ENCODE measurements at places on chromosomes 12 and 14.

DNA sequence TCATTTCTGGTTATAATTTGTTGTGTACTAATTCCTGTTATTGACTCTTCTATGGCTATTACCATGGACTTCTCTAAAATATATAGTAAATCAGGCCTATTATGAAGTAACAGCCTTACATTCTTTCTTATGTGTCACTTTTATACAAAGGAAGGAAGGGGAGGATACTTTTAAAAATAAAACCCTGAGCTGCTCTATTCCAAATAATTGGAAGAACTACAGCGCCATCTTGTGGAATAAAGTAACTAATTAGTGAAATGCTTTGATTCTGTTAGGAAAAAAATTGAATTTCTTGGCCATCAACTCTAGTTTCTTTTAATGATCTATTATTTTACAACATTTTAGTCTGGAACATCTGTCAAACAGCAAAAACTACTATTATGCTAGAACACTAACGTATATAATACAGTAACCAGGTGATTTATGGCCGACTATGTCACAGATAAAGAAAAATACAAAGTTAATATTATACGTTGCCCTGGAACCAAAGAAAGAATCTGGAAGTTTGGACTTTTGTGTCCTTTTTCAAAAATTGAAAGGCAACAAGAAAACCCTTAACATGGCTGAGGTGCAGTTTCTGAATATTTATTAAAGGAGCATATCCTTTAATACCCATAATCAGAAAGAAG lies 55.0 kb upstream of the NELL2 start:
- DNase-seq = no peak

GRCh38 chr14:34363733-34364134 lies 98.3 kb downstream of the SPTSSA start:
- no peak for DNase-seq

DNA sequence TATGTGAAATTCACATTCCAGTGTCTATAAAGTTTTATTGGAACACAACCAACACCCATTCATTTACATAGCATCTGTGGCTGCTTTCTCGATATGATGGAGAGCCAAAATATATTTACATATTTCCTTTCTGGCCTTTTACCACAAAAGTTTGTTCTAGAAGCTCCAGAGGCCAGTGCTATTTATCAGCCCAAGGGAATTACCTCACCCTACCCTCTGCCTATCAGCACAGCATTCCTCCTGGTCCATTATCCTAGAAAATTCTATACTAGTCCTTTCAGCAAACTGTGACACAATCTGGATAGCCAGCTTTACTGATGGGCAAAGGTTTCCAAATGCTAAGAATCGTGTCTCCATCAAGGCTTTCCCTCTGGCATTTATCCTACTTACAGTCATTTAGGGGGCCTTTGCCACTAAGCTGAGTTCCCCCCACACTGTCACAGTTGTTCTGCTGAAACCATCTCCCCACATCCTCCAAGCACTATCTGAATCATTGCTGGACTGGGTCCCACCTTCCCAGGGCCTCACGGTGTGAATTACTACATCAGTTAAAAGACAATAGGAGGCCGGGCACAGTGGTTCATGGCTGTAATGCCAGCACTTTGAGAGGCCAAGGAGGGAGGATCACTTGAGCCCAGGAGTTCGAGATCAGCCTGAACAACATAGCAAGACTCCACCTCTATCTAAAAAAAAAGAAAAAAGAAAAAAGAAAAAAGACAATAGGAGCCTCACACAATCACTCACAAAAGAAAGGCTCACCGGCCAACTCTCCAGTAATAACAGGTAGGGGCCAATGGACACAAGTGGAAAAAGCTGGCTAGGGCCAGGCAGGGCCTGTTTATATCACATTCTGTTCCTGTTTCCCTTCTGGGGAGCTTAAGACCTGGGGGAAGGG lies 12.1 kb downstream of the SYNE3 start:
- DNase-seq = no peak

- no peak for DNase-seq
Measured at GRCh38 chr14:102898776-102899515, 23.5 kb upstream of the AMN start.

DNA sequence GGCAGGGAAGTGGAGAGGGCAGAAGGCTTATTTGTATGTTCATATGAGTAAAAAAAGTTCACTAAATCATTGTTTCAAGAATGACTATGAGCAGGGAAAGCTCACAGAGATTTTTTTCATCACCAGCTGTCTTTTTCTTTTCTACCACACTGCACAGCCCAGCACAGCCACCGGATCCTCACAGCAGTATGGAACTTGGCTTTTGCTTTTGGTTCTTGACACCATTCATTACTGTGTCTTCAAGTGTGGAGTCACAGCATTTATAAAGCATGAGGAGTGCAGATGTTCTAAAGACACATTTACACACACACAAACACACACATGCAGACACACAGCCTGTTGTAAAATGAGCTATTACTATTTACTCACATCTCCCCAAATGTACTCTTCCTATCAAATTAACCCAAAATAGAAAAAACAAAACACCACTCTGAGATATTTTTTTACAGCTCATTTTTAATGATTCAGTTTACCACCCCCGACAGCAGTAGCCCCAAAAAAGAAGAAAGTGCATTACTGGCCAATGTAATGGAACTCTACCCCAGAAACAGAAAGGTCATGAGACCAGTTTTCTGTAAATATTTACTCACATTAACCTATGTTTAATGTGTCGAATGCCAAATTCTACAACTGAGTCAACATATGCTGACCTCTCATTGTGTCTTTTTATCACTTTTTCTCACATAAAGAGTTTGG lies 60.5 kb downstream of the BTG1 start:
- no peak for DNase-seq

GRCh38 chr12:67519484-67520433 lies 128.8 kb upstream of the DYRK2 start:
- no peak for DNase-seq

DNA sequence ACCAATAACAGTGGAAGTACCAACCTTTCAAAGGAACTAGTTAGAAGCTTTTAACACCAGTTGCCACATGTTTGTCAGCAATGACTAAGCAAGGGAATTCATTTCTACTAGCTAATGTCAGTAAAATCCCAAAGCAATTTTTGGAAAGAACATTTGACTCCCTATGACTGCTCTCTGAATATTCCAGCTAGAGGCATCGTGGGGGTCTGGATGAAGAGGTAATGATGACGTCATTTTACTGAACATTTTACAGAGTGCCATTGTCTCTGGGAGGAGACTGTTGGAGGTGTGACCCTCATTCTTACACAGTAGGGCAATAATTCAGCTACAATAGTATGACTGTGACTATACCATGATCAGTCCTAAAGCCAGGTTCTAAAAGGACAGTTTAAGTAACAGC lies 204.8 kb downstream of the ITPR2 start:
- no peak for DNase-seq

- DNase-seq = no peak
Measured at GRCh38 chr14:69615496-69616407, 4.4 kb downstream of the SUSD6 start.

DNA sequence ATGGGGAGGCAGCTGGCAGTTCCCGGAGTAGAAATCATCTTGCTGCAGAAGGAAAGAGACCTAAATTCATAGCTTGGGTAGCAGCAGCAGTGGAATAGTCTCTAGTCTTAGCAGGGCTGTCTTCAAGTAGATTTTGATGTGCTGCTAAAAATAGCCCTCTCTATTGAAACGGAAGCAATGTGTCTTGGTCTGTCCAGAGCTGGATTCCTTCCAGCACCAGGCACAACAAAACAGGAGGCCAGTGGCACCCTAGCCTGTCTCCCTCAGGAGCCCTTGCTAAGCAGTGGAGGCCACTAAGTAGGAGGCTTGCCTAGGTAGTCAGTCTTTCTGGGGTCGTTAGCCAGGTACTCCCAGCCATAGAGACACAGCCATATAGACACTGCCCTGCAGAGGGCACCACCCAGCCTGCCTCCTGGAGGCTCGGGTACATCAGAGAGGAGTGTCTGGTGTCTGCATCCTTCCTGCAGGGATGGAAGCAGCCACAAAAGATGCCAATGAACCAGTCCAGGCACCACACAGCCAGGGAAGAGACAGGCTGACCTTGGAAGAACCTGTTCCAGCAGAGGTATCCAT lies 97.5 kb downstream of the CRACR2A start:
- no peak for DNase-seq

GRCh38 chr12:14775636-14775980 lies 27.7 kb downstream of the WBP11 start:
- no peak for DNase-seq

DNA sequence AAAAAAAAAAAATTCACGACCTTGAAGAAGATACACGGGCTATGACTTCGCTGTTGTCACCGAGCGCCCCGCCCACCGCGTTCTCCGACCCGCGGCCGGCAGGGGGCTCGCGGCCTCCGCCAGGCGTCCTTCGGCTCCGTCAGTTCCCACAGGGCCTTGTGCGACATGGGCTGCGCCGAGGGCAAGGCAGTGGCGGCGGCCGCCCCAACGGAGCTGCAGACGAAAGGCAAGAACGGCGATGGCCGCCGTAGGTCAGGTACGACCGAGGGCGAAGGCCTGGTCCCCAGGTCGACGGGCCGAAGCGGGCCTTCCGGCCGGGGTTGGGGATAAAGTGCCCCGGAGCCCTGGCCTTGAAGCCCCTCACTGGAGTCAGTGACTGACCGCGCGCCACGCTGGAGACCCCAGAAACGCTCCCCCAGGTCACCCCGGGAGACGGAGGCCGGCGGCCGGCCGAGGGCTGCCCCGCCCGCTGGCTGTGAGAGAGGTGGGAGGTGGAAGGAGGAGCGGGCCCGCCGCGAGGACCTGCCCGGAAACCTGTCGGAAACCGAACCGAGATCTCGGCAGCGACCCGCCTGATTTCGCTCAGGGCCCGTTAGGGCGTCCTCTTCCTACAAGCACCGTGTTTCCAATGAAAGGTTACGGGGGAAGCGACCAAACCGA lies at the start of gene TXNRD1:
TSS of gene TXNRD1 (plus strand) at position 142 of the 660 bp plus-strand sequence. CDS start at position 166, 24 bp downstream.
- DNase-seq = peak; percentile 63

GRCh38 chr14:49594347-49595091 lies 4.2 kb upstream of the LRR1 start:
- no peak for DNase-seq

DNA sequence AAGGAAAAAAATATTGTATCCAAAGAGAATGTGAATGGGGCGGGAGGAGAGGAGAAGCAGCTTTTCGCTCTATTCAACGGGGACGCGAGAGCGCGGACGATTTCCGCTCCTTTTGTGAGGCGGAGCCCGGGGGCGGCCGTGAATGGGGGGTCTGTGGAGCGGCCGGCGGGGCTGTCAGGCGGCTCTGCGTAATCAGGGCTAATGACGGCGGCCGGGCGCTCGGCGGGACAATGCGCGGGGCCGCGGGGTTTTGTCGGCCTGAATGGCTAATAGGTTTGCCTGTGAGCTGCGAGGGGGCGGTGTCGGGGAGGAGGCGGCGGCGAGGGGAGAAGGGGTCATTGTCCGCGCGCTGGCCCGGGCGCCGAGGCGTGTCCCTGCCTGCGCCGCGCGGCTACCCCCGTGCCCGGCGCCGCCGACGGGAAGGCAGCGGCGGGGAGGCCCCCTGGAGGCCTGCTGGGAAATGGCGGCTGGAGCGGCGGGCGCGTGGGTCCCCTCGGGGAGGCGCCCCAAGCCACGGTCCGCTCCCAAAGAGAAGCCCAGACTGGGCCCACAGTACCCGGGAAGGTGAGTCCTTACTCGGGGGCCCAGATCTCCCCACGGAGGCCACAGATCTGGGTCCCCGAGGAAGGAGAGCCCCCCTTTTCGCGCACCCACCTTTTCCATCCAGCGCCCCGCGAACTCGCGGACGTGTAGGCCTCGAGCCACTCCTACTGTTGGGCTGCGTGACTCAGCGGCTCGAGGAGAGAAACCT lies 6.0 kb downstream of the SIX6 start:
- no peak for DNase-seq

- no peak for DNase-seq
Measured at GRCh38 chr12:88854260-88854659, 274.0 kb upstream of the KITLG start.

GRCh38 chr12:44616402-44616801 lies 259.7 kb downstream of the NELL2 start:
- DNase-seq = no peak

- DNase-seq = no peak
Measured at GRCh38 chr12:88630561-88630960, 50.3 kb upstream of the KITLG start.

- peak; percentile 9 for DNase-seq
Measured at GRCh38 chr14:68283378-68284123, 464.0 kb downstream of the RAD51B start.

GRCh38 chr12:1034751-1035457 lies 43.9 kb downstream of the ERC1 start:
- no peak for DNase-seq

GRCh38 chr14:82180139-82180538 lies 646.5 kb upstream of the SEL1L start:
- DNase-seq = no peak

- no peak for DNase-seq
Measured at GRCh38 chr12:47954058-47954457, 9.3 kb upstream of the TMEM106C start.

DNA sequence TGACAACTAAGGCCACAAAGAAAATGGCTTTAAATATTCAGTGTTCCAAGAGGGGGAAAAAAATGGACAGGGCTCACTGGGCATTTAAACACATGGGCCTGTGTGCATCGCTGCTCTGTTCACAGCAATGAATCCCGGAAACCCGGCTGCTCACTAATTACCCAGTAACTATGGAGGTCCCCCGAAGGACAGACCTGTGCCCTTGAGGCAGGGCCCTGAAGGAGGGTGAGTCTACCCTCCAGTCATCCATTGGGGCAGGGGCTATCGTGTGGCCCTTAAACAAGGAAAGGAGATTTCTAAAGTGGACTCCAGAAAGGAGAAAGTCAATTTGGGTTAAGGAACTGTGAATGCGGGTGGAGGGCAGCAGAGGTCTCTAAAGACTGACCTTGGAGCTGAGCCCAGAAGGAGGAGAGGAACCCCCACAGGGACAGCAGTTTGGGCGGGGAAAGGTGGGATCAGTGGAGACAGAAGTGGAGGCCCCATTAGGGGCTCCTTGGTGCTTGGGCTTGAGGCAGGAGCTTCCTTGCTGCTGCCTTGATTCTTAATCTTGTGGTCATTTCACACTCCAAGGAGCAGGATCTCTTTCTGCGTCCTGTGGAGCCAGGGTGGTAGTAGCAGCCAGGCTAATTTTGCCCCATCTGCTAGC lies 1.4 kb upstream of the CLMN start:
- no peak for DNase-seq

GRCh38 chr12:131114271-131114670 lies 160.6 kb downstream of the ADGRD1 start:
- no peak for DNase-seq

- DNase-seq = no peak
Measured at GRCh38 chr14:81172881-81173280, 47.9 kb downstream of the GTF2A1 start.

DNA sequence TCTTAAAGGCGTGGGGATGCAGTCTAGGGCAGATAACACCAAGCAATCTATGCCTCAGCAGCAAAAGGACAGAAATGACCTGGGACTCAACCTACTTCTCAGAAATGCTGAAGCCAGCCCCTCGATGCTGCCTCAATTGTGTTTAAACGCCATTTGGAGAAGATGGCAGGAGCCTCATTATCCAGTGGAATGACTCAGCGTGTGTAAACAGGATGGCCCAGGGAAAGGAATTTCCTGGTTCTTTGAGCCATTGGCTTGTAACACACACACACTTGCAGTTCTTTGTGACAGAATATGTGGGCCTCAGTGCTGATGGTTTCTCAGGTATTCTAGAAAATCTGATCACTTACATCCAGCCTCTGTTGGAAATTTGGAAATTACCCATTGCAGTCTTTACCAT lies 154.3 kb downstream of the NTF3 start:
- DNase-seq = no peak

GRCh38 chr12:38931461-38931860 lies 26.1 kb upstream of the CPNE8 start:
- no peak for DNase-seq

GRCh38 chr12:95215949-95216348 lies 1.3 kb downstream of the FGD6 start:
- no peak for DNase-seq

GRCh38 chr14:92613008-92613658 lies 99.6 kb downstream of the RIN3 start:
- DNase-seq = peak; percentile 65
